HTR-8/SVneo (cell line): ENCODE measurements at places on chromosomes 5 and 9.

DNA sequence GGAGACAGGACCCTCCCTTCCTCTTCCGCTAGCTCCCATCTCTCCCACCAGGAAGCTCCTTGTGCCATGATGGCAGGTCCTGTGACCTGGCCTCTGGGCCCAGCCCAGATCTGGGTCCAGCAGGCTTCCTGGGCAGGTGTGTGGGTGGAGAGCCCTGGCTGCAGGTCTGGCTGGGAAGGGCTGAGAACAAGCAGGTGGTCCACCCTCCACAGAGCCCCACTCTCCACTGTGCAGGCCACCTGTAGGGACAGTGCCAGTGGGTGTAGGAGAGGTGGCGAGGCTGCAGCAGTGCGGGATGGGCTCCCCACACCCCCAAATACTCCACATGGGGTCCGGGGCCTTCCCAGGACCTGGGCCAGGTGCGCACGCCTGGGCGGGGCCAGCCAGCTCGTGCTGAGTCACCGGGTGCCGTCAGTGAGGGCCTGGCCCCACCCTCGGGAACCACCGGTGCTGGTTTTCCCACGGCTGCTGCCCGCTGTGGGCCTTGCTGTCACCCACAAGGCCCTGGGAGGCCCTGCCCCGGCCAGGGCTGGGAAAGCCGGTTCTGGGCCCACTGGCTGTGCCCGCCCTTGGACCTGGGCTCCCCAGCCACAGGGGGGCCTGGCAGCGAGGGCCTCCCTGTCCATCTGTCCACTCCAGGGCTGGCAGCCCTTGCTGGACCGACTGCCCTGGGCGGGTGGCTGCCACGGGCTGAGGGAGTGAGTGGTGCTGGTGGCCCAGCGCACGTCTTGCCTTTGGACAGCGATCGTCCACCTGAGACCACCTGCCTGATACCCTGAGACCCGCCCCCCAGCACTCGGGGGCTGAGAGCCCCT lies 9.3 kb upstream of the NRARP start:
- no peak for DNase-seq

GRCh38 chr9:124256517-124257069 lies 1.2 kb upstream of the NEK6 start:
- no peak for DNase-seq

- DNase-seq, result no peak
Measured at GRCh38 chr9:26750162-26750561, 142.4 kb downstream of the CAAP1 start.

GRCh38 chr5:178416206-178416882 lies 173.8 kb downstream of the COL23A1 start:
- no peak for DNase-seq

DNA sequence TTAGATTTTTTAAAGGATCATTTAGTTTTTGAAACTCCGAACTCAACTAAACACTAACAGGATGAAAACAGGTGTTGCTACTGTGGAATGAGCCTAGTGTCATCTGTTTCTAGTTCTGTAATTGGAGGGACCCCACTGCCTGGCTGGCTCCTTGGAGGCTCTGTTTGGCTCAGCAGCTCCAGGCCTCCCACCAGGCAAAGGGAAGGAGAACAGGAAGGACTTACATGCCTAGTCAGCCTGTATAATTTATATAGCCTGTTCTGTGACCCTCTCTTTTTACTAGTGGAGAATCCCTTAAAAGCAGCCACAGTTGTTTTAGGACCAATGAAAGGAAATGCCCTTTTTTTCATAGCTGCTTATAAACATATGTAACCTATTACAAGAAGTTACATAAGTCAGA lies 21.1 kb upstream of the C5orf24 start:
- no peak for DNase-seq

DNA sequence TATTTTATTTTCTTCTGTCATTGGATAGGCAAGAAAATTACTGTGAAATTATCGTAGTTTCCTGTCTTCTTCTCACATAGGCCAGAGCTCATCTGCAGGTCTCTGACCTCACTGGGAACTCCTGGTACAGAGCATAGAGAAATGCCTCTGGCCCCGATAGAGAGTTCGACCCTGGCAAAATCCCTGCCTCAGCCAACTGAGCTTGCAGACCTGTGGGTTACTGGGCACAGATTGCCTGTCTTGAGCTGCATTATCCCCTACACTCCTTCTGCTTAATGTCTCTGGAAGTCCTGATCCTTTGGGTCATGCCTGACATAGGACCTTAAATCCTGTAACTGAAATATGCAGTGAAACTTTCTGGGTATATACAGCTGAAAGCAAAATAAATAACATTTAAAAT lies 439.3 kb upstream of the CTNND2 start:
- DNase-seq, result no peak

- DNase-seq, result no peak
Measured at GRCh38 chr9:84819491-84819991, 150.0 kb downstream of the NTRK2 start.

GRCh38 chr5:38697013-38697412 lies 140.6 kb upstream of the LIFR start:
- DNase-seq, result peak; percentile 33

- no peak for DNase-seq
Measured at GRCh38 chr5:11520241-11520930, 383.9 kb downstream of the CTNND2 start.

DNA sequence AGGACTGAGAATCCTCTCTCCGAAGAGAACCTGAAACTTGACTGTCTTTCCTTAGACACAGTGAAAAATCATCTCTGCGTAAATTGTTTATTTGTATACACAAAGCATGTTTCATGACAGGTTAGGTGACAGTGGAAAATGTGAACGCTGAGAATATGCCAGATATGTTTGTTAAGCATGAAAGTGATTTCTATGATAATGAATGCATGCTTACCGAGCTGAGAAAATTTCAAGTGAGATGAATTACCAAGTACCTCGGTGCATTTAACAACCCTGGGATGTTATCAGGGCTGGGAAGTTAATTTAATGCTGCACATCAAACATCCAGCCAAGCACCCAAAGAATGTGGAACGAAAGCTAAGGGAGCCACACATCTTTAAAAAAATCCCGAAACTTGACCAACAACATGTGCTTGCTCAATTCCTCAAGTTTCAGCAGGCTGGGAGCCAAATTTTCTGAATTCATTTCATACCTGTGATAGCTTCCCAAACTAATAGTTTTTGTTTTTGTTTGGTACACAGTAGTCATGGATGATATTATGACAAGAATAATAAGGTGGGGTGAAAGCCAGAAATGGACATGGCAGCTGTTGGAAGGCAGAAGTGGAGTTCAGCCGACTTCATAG lies 336.9 kb downstream of the ARHGEF28 start:
- no peak for DNase-seq

- no peak for DNase-seq
Measured at GRCh38 chr5:9834871-9835770, 205.0 kb upstream of the TAS2R1 start.

DNA sequence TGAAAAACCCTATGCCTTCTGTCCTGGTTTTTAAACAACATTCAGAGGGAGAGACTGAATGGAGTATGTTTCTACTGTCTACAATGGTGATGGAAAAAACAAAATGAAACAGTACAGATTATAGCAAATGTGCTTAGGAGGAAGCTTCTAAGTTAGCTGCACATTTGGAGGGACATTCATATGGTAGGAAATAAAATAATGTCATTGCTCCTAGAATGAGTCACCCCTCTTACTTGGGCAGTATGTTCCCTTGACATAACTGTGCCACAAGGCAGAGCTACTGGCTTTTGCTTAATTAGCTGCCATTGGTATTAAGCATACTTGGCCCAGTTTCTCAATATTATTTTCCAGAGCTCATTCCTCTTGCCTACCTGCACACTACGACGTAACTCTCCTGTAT lies 128.9 kb downstream of the GDNF start:
- DNase-seq, result no peak

GRCh38 chr5:150603052-150603451 lies 37.4 kb upstream of the SYNPO start:
- DNase-seq, result no peak

- no peak for DNase-seq
Measured at GRCh38 chr9:123420592-123421111, 64.7 kb downstream of the CRB2 start.

DNA sequence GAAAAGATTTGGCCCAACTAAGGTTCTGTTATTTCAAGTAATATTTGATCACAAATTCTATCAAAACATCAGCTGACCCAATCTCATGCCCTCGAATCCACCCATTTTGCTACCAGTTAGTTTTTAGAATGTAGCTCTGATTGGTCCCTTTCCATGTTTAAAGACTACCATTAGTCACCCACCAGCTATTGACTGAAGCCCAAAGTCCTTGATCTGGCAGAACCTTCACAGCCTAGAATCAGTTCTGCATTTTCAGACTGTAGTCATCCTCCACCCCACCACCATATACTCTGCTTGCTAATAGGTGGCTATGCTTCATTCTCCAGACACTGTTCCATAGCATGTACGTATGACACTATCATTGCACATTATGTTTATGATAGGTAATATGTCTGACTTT lies 182.2 kb upstream of the TARS1 start:
- DNase-seq, result no peak

DNA sequence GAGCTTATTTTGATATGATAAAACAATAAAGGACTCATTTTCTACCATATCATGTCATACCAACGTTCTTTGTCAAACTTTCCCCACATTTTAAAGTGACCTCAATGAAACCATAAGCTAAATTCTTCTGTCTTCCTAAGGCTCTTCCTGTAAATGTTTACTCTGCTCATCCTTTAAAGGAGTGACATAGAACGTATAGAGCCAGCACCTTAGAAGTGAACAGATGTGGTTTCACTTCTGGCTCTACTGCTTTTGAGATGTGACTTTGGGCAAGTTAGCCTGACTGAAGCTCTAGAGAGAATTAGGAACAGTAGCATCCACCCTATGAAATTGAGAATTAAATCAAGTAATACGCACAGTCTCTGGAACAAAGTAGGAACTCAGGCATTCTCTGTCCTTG lies 24.1 kb downstream of the SAR1B start:
- DNase-seq, result no peak

- no peak for DNase-seq
Measured at GRCh38 chr5:146345578-146346366, 7.1 kb downstream of the POU4F3 start.

GRCh38 chr5:7682379-7682778 lies 168.6 kb downstream of the CFAP90 start:
- DNase-seq, result no peak

DNA sequence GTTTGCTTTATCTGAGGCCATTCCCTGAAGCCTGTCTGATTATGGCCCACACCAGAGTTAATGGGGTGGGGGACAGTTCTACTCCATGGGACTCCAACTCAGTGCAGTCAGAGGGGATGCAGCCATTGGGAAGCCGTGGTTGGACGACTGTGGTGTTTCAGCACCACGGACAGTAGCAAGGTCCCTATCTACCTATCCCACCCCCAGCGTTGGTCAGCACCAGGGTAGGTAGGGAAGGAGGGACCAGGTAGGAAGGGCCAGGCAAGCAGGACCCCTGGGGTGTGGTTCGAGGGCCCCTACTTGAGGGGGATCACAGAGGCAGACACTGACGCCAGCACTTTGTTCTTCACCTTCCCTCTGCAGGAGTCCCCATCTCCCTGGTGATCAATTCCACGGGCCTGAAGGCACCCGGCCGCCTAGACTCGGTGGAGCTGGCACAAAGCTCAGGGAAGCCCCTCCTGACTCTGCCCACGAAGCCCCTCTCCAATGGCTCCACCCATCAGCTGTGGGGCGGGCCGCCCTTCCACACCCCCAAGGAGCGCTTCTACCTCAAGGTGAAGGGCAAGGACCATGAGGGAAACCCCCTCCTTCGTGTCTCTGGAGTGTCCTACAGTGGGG lies 33.2 kb downstream of the HMCN2 start:
- peak; percentile 20 for DNase-seq

- DNase-seq, result no peak
Measured at GRCh38 chr9:3191715-3192114, 334.1 kb downstream of the RFX3 start.

- no peak for DNase-seq
Measured at GRCh38 chr5:54362992-54363625, 52.7 kb upstream of the ARL15 start.

- no peak for DNase-seq
Measured at GRCh38 chr5:148455185-148455584, 71.4 kb downstream of the FBXO38 start.

DNA sequence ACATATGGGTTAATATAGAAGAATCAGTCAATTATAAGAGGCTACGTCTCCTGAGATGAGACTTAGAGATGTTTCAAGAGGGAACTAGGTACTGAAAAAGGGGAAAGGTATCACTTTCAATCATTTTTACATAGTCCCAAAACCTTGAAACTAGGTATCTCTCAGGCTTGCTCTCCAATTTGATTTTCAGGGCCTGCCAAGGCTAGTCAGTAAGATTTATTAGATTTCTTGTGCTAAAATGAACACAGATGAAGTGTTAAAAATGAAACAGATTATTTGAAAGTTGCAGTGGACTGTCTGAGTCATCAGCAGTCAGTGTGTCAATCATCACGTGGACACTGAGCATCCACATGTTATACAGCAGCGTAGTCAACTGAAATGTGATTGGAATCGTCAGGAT lies 591.1 kb downstream of the DTWD2 start:
- DNase-seq, result no peak

DNA sequence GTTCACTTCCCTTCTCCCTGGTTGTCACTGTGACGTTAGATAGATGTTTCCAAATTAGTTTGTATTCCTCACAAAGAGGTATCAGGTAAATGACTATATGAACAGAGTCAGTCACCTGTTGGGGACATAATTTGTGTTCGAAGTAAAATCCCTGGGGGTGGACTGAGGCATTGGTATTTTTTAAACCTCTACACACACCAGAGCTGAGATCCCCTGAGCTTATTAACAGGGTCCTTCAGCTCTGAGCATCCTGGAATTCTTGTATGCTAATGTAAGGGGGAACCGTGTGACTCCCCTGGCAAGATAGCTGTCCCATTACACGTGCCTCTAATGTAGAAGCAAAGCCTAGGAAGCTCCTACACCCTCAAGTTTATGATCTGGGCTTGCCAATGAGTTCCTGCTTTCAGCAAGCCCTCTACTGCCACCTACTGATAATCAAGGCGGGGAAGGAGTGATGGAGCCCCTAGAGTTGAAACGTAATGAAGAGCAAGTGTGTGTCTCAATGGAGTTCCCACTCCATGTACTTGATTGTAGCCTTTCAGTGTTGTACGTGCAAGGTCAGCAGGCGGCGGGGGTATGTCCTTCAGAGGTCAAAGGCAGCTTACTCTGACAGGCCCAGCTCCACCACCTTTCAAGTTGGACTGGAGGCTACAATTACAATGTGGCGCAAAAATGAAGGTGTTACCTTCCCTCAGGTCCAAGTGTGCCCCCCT lies 14.4 kb downstream of the PRKACG start:
- DNase-seq, result peak; percentile 38

DNA sequence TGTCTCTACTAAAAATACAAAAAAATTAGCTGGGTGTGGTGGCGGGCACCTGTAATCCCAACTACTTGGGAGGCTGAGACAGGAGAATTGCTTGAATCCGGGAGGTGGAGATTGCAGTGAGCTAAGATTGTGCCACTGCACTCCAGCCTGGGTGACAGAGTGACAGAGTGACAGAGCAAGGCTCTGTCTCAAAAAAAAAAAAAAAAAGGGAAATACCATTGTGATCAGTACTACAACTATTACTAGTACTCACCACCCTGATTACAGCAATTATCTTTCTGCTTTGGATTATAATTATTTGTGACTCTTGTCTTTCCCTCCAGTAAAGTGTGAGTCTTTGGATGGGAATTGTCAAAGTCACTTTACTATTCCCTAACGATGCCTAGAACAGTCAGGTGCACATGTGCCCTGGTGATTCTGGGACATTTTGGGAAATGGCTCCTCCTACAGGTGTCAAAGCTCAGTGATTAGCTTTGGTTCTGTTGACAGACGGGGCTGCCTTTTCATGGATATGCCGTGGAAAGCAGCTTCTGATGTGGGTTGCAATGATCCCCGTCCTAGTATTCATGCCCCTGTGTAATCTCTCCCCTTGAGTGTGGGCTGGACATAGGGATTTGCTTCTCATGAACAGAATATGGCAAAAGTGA lies 31.8 kb upstream of the FRRS1L start:
- no peak for DNase-seq

- no peak for DNase-seq
Measured at GRCh38 chr5:147437161-147437596, 72.7 kb downstream of the DPYSL3 start.
